Kidney tubule cell (primary cell): ENCODE measurements at places on chromosomes 16 and 17.

DNA sequence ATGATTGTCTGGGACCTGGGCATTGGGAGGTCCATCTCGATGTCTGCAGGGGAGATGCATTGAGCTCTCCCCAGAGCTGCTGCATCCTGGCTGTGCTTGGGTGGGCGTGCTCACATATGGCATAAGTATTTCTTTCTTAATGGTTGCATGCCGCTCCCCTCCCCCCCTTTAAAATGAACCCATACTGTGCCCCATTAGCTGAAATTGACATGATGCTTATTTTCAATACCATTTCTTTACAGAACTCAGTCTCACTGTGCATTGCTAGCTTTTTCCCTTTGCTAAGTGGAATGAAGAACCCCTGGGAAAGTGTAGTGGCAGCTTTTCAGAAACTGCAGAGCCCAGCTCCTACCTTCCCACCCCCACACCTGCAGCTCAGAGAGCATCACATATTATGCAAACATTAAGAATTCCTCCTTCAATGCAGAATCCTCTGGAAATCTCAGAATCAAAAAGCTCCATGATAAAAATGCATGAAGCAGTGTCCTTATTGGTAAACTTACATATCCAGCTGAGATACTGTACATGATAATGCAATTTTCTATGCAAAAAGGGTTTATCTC is 56.4 kb downstream of the HS3ST4 start:
- DNase-seq = no peak

DNA sequence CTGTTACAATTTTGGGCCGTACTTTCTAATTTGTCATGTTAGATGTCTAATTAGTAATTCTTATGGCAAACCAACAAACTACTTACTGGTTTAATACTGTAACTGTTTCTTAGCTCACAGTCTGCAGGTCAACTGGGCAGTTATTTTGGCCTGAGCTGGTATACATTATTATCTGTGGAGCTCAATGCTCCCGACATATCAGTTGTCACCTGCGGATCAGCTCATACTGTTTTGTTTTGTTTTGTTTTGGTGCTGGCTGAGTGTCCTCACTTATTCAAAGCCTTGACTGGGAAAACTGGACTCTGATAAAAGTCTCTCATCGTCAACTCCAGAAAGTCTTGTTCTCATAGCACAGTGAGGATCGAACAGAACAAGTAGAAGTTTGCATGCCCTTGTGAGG is 1060.6 kb upstream of the CDH8 start:
- DNase-seq = no peak

GRCh38 chr17:77808686-77809425 is 149.6 kb upstream of the TNRC6C start:
- DNase-seq = no peak

DNA sequence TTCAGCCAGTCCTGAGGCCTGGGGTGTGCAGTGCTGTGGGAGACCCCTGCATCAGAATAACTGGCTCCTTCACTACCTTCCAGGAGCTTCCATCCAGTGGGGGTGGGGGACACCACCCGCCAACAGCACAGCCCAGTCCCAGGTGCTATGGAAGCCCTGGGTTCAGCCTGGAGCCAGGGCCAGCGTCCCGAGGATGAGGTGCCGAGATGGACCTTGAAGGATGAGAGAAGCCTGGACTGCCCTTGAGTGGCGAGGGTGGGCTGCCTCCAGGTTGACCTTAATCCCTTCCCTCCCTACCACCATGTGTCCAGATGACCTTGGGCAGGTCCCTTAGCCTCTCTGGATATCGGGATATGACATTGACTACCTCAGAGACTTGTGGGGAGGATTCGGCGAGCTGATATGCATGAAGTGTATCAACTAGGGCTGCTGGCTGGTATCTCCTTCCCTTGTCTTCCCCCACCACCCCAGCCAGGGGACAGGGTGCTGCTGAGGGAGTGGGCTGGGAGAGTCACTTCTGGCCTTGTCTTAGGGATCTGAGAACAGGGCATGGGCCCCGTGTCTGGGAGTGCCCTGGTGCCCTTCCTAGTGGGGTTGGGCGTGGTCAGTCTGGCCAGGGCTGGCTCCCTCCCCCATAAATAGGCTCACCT is 14.2 kb upstream of the LASP1NB start:
- DNase-seq = no peak
